Stimulated activated CD4-positive, alpha-beta T cell treated with anti-CD3 and anti-CD28 coated beads, Interleukin-4, amount 100 ng/mL, for 48 hours (primary cell): ENCODE measurements at places on chromosomes 13 and 19.

- DNase-seq: no peak
Observed at GRCh38 chr13:59950266-59950665, 213.5 kb downstream of the DIAPH3 start.

DNA sequence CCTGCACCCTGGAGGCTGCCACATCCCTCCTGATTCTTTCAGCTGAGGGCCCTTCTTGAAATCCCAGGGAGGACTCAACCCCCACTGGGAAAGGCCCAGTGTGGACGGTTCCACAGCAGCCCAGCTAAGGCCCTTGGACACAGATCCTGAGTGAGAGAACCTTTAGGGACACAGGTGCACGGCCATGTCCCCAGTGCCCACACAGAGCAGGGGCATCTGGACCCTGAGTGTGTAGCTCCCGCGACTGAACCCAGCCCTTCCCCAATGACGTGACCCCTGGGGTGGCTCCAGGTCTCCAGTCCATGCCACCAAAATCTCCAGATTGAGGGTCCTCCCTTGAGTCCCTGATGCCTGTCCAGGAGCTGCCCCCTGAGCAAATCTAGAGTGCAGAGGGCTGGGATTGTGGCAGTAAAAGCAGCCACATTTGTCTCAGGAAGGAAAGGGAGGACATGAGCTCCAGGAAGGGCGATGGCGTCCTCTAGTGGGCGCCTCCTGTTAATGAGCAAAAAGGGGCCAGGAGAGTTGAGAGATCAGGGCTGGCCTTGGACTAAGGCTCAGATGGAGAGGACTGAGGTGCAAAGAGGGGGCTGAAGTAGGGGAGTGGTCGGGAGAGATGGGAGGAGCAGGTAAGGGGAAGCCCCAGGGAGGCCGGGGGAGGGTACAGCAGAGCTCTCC, 6.9 kb upstream of the CEACAM5 start:
- no peak for DNase-seq

- no peak for DNase-seq
Observed at GRCh38 chr19:2740314-2740656, 468 bp upstream of the SLC39A3 start.

GRCh38 chr19:32196690-32197420, 148.6 kb upstream of the ZNF507 start:
- DNase-seq: no peak

DNA sequence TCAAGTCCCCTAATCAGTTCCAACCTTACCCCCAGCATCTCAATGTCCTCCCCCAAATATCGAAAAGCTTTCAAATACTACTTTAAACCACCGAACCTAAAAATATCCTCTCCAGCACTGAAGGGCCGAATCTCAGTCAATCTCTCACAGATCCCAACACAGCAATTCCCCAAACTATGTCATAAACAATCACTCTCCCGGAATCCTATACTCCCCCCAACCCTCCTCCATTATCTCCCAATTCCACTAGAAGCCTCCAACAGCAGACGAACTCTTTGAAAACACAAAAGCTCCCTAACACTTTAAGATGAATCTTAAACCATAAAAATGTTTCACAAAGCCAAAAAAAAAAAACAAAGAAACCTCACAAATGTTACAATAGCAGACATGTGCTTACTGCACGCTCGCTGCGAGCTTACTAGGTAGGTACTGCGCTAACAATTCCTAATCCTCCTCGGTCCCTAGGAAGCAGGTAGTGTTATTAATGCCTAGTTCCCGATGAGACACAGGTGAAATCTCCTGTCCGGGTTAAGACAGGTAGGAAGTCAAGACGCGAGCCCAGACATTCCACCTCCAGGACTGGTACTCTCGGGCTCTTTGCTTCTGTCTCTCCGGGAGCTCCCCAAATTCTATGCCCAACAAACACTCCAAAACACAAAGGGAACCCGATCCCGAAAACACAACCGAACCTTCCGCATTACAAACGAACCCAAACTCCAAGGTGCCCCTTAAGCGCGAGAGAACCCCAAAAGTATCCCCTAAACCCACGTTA, 14.2 kb downstream of the FBXO46 start:
- DNase-seq: no peak

GRCh38 chr13:99322297-99323103, 15.3 kb upstream of the GPR183 start:
- no peak for DNase-seq

GRCh38 chr13:76223999-76224398, 587.9 kb downstream of the LMO7 start:
- no peak for DNase-seq

DNA sequence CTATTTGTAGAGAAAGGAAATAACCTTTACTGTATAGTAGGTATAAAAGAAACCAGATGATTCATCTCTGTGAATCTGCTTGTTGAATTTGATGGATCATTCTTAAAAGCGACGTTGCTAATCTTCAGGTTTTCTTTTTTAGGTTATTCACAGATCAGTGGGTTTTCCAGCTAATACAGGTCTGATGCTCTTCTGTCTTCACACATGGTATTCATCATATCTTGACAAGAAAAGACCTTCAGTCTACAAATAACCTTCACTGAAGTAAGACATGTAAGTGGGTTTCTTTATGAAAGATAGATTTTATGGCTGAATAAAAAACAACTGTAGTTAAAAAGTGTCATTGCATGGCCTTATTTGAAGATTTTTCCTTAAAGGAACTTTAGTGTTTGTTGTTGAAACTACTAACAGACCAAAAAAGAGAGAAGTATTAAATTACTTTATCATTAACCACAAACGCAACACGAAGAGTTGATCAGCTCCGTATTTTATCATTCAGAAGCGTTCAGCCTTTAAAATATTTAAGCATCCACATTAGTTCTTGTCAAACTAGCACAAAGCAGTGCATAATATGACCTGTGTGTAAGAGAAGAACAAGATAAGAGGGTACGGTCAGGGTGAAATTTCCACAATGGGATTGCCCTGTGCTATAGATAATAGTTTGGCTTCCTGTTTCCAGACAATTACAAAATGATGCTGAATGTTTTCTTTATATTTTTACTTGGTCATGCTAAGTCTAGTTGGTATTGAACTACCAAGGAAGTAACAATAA, 299.5 kb downstream of the MZT1 start:
- no peak for DNase-seq

DNA sequence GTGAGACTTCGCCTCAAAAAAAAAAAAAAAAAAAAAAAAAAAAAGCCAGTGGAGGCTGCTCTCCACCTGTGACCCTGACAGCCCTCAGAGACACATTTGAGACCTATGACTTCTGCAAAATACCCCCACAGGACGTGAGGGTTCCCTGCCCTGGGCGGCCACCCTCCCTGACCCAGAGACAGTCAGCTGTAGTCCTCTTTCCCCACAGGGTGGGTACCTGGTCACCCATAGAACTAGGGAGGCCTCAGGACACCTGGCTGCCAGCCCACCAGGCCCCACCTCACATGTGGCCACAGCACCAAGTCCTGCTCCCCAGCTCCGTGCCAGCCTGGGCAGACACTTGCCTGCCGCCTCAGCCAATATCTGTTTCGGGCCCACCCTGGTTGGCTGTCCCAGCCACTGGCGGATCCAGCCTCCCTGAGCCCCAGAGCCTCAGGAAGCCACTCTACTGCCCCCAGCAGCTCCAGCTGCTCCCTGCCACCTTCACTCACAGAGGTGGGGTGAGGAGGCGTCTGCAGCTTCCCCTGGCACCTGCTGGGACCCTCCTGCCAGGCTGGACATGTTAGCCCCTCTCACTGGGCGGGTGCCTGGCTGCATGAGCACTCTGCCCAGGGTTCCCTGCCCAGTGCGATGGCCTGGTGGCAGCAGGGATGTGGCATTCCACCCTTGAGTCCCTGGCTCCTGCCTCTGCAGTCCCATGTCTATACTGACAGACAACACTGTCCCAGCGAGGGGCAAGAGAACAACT, 6.9 kb downstream of the MKNK2 start:
- no peak for DNase-seq

GRCh38 chr13:87919956-87920355, 248.8 kb downstream of the SLITRK5 start:
- DNase-seq: no peak

GRCh38 chr13:100089465-100090032, 656 bp downstream of the PCCA start:
- no peak for DNase-seq

- no peak for DNase-seq
Observed at GRCh38 chr19:51135004-51135403, 7.1 kb upstream of the SIGLEC7 start.

DNA sequence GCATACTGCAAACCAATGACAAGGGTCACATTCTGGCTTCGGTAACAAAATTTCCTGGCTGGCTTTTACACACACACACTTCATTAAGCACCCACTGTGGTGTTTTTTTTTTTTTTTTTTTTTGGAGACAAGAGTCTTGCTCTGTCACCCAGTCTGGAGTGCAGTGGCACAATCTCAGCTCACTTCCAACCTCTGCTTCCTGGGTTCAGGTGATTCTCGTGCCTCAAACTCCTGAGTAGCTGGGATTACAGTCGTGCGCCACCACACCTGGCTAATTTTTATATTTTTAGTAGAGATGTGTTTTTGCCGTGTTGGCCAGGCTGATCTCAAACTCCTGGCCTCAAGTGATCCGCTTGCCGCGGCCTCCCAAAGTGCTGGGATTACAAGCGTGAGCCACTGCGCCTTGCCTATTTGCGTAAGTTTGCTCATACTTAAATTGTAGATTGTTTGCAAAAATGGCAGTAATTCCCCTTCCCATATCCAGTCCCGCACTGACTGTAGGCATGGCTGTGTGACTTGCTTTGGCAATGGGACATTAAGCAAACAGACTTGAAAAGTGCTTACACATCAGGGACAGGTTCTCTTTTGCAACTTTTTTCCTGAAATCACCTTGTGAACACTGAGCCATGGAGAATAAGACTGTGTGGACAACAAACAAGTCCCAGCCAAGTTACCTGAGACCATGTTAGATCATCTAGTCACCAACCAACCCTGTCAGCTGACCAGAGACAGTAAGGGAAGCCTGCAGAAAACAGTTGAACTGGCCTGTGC, 42.1 kb upstream of the EBPL start:
- DNase-seq: no peak

DNA sequence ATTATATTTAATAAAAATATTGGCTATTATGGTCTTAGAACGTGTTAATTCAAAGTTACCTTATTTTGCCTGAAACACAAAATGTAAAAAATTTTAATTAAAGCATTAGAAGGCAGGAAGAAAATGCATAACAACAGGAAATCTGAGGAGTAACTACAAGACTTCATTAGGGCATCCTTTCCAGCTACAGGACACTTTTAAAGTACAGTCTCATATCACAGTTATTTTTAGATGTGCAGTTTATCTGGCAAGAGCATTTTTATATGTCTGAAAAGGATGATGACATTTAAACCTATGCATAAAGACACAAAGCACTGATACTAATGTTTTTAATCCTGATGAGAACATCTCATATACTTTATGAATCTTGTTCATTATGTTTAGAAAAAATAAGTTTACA, 247.5 kb downstream of the VWA8 start:
- DNase-seq: no peak

DNA sequence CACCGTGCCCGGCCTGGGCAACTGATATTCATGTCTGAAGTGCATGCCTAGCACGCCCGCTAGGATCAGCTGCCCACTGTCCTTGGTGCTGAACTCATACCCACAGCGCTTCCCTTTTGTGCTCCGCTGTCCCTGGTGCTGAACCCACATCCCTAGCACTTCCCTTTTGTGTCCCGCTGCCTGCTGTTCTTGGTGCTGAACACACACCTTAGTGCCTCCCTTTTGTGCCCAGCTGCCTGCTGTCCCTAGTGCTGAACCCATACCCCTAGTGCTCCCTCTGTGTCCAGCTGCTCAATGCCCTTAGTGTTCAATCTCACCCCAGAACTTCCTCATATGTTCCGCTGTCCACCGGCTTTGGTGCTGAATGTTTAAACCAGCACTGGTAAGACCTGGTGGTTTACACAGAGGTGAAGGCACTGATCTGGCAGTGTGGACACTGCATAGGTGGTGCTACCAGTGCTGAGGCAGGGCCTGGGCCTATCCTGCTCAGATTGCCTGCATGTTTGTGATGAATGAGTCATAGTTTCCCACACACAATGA, 26.3 kb upstream of the SIGLEC11 start:
- peak; percentile 82 for DNase-seq

- peak; percentile 52 for DNase-seq
Observed at GRCh38 chr19:45558399-45558878, 26.2 kb downstream of the OPA3 start.

- no peak for DNase-seq
Observed at GRCh38 chr13:36778083-36778671, 40.8 kb upstream of the RFXAP start.

DNA sequence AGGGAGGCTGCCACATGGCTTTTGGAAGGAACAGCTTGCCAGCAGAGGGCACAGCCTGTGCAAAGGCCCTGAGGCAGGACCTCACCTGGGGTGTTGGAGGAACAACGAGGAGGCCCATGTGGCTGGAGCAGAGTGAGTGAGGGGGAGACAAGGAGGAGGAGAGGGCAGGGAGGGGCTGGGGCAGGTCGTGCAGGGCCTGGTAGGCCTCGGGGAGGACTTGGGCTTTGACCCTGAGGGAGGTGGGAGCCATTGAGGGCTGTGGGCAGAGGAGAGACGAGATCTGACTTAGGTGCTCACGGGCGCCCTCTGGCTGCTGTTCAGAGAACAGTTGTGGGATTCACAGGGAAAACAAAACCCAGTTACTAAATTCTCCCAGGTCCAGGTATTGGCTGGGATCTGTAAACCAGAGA, 25.2 kb downstream of the ZNRF4 start:
- DNase-seq: peak; percentile 28

GRCh38 chr13:22960827-22961226, 220.0 kb upstream of the SGCG start:
- DNase-seq: no peak

DNA sequence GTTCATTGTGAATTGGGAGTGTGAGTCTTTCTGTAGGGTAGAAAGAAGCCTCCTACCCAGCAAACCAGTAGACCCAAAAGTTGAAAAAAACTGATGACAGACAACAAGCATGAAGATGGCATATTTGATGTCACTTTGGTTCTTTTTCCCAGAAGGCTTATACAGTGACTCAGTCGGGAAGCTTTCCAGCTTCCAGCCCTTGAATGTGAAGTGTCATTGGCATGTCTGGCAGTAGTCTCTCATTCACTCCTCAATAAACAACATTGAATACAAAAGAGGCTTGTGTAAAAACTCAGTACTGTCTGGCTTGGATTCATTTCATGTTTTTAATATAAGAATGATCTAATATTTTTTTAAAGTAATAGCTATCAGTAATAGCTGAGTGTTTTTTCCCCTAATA, 68.7 kb downstream of the IPO5 start:
- DNase-seq: no peak

GRCh38 chr19:2057484-2058469, 6.7 kb upstream of the MKNK2 start:
- DNase-seq: no peak
